ENCODE measurements at places on chromosomes 12 and 14.

GRCh38 chr12:106096376-106096775 is 42.4 kb downstream of the NUAK1 start:
- no peak for DNase-seq

DNA sequence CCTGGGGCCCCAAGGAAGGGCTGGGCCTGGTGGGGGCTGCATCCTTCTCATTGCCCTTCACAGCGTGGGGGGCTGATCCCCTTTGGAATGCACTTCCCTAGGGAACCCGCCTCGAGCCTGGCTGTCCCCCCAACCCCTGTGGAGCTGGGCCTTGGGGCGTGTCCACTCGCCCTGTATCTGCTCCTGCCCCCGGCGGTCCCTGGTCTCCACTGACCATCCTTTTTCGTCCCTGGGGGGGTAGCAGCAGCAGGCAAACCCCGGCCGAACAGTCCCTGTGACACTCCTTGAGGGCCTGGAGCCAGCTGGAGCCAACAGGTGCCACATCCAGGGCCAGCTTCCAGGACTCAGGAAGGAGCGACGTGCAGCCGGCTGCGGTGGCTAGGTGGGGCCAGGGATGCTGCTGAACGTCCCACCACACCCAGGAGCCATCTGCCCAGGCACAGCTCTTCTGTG is 9.4 kb upstream of the GPR132 start:
- no peak for DNase-seq

GRCh38 chr14:22646570-22647254 is 2.6 kb upstream of the OR6J1 start:
- no peak for DNase-seq

- no peak for DNase-seq
These were observed 179.1 kb downstream of the KIF26A start for GRCh38 chr14:104317492-104317805.

DNA sequence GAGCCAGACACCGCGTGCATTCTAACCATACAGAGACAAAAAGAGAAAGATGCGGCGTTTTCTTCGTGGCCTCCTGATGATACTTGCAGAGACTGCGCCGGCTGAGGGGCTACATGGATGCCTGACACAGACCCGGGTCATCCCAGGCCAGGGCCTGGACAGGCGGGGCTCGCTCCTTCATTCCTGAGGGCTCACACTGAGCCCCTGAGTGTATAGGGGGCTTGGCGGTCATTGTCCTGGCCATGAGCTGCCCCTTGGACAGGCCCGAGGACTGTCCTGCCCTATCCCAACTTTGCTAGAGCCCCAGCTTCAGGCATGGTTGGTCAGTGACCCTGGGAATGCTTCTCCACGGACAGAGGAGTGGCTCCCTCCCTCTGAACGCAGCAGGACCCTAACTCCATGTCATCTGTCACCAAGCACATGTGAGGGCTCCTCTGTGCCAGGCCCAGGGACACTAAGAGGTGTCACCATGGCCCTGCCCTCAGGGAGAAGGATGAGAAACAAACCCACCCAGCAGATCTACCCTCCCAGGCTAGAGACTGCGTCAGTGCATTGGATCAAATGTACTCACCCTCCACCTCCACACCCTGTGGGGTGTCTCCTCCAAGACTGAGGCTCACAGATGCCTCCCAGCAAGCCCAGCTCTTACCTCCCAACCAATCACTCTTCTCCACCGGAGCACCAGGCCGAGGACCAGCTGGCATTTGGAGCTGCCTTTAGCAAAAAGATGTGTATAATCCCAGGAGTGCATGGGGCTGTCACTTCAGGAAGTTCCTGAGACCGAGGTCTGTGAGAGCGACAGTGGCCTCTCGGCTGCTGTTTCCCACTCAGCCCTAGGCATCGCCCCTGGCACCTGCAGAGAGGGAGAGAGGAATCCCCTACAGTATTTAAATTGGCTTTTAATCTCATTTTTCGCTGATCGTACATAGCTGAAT is 102.7 kb downstream of the DICER1 start:
- no peak for DNase-seq

- no peak for DNase-seq
These were observed 852.3 kb upstream of the TMEM132C start for GRCh38 chr12:127414636-127415035.

GRCh38 chr12:106305376-106305775 is 2.8 kb downstream of the TCP11L2 start:
- DNase-seq, result no peak

DNA sequence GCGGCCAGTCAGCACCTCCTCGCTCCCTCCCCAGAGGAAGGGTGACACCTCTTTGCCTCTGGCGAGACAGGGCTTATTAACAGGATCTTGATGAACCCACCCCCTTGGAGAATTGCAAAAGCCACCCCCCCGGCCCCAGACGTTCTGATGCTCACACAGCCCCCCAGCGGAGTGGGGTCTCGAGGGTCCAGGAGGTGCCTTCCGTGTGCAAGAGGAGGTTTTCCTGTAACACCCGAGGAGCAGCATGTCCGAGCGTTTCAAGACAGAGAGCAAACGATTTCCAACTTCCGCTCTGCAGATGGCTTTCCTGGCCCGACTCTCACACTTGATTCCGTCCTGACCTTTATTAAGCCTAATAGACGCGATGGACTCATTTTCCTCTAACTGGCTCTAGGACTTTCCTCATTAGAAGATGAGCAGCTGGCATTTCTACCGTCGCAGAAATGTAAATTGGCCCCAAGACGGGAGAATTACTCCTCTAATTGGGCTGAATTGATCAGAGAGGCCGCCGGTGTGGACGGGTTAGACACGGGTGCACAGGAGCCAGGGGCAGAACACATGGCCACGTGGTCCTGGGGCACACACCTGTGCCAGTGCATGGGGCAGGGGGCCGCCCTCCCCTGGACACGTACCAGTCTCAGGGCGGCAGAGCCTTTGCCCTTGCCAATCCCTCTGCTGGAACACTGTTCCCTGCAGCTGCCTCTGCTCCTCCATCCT is 84.4 kb downstream of the NOC4L start:
- DNase-seq, result no peak

DNA sequence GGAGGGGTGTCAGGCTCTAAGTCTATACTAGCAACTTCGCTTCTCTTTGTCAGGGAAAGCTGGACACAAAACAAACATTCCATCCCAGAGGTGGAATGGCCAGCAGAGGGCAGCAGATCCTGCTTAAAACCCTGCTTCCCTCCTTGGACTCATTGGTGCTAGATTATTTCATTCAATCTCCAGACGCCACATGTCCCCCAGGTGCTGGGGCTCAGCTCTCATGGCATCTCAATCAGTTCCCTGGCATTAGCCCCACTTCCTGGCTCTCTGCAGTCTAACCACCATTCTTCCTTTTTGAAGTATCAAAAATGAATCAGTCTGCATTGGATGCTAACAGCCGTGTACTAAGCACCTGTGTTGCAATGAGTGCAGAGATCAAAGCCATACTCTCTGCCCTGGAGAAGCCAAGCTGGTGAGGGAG is 8.1 kb upstream of the PPP1R1A start:
- peak; percentile 54 for DNase-seq

DNA sequence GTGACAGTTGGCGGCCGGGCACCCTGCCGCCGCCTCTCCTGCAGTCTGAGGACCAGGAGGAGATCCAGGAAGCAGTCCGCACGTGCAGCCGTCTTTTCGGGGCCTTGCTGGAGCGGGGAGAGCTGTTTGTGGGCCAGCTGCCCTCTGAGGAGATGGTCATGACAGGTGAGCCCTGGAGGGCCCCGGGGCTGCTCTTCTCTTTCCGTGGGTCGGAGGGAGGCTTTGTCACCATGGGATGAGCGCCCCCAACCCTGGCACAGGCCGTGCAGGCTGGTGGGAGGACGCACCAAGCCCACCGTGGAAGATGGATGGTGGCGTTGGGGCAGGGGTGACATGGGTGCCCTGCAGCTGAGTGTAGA is 532 bp downstream of the NOC4L start:
- DNase-seq, result peak; percentile 26

GRCh38 chr12:32997471-32997870 is 100.9 kb upstream of the PKP2 start:
- DNase-seq, result no peak

- no peak for DNase-seq
These were observed 71.6 kb upstream of the STXBP6 start for GRCh38 chr14:25121337-25122129.

GRCh38 chr14:29453045-29453444 is 474.6 kb downstream of the PRKD1 start:
- DNase-seq, result no peak

- DNase-seq, result no peak
These were observed 27.6 kb downstream of the GALNT4 start for GRCh38 chr12:89497005-89497404.

DNA sequence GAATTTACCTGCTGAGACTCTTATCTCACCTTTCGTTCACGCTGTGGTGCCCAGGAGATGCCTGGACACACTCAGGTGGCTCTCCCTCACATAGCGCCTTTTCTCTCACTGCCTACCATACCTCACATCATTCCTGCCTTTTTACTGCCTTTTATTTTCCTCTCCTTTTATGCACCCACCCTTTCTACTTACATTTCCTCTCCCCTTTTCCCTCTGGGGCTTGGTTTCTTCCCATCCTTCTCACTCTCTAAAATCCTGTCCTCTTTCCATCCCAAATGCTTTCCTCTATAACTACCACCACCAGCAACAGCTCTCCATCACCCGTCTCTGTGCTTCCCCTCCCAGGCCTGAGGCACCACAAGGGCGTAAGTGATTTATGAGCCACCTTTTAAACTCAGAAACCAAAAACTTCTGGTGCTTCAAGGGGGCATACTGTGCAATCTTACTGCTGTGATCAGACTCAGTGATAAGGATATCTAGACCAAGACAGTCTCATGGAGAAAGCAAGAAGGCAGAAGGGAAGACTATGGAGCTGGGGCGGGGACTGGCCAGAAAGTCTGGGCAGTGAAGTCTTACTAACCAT is 32.7 kb upstream of the SMUG1 start:
- no peak for DNase-seq

DNA sequence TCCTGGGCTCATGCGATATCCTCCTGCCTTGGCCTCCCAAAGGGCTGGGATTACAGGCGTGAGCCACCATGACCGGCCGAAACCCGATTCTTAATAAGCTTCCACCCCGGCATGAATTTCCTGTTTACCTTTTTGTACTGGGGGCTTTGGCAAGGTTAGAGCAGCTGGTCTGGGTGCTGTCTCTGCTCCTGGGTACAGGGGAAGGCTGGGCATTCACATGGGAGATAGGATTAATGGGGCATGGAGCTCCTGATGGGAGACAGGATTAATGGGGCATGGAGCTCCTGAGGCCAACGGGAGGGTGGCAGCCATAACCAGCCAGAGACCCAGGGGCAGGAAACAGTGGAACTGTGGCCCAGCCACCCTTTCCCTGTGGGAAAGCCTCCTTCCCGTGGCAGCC is 69.5 kb upstream of the DICER1 start:
- DNase-seq, result no peak

GRCh38 chr14:70658899-70659298 is 17.2 kb downstream of the TTC9 start:
- DNase-seq, result no peak

DNA sequence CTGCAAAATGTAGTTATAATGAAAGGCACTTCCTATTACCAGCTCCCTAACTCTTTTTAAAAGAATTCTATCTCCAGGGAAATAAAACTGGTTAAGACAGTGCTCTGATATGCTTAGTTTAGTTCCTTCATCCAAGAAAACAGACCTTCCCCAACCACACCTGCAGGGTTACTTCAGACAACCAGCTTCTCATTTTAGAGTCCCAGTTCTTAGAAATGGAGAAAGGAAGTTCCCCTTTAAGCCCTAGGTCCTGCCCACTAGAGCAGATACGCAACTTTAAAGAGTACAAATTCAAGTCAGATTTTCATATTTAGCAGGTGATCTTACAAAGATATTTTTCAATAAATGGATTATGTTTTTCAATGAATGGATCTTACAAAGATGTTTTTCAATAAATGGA is 4.4 kb upstream of the WSB2 start:
- no peak for DNase-seq

DNA sequence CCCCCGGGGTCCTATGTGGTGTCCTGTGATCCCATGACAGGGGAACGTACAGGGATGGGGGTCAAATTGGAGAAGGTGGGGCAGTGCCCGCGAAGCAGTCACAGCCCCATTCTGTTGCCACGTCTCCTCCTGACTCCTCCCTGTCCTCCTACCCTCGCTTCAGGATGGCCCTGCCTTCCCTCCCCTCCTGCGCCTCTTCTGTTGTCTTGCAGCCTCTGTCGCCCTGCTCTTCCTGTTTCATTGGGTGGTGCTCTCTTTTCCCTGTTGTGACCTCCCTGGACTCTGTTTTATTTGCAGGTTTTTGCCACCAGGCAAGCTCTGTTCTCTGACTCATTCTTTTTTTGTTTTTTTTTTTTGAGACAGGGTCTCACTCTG is 18.7 kb downstream of the CABP1 start:
- no peak for DNase-seq

DNA sequence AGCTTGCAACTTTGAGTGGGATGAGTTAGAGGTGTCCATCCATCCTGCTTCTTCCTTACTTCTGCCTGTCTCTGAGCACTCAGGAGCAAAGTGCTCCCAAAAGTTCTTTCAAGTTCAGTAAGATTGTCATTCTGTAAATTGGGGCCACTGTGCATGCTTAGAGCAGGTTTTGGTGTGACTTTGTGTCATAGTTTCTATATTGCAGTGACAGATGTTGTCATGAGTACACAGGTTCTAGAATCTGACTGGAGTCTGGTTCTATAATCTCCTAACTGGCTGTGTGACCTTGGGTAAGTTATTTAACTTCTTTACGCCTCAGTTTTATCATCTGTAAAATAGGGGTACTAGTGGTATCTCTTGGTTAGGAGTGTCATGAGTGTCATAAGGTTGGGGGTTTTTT is 202.7 kb upstream of the BCL2L14 start:
- no peak for DNase-seq

DNA sequence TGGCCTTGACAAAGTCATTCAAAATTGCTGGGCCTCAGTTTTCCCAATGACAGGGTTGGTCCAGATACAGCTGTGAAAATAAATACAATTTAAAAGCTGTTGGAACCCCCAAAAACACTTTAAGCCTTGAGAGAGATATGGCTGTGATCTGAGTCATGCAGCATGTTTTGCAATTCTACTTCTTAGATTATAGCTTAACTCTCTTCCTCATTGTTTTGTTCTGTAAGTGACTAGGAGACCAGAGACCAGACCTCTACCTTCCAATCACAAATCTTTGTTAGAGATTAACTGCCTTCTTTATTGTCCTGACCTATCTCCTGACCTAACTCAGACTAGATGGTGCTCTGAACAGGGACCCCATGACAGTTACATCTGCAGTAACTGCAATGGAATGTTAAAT is 198.1 kb downstream of the STXBP6 start:
- DNase-seq, result no peak

- peak; percentile 54 for DNase-seq
These were observed 17.0 kb downstream of the ZDHHC22 start for GRCh38 chr14:77124345-77125280.

DNA sequence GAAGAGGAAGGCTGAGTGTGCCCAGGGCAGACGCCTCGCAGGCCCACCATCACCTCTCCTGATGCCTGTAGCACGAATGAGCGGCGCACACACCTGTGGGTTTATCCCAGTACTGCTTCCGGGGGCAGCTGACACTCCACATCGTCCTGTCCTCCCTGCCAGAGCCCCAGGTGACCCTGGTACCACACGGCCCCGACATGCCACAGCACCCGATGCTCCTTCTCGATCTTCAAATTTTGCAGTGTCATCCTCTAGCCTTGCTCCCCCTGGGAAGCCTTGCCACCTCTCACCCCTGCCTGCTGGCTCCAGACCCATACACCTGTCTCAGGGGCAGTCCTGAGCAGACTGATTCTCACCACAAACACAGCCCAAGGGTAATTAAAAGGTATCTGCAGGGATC is 40.6 kb downstream of the ANO2 start:
- DNase-seq, result no peak

GRCh38 chr12:54216797-54217661 is 28.2 kb upstream of the SMUG1 start:
- DNase-seq, result peak; percentile 87

GRCh38 chr14:75293920-75294648 is 15.5 kb downstream of the FOS start:
- DNase-seq, result peak; percentile 94
